Left ventricle myocardium superior (tissue), 1 donor: ENCODE measurements at places on chromosomes 3 and 15.
A peak's percentile ranks its signal among the peaks of the same experiment; 100 is the strongest.

- DNase-seq = peak; percentile 68
Measured at GRCh38 chr15:94119298-94119811, 112.0 kb upstream of the MCTP2 start.

- no peak for DNase-seq
Measured at GRCh38 chr3:20810555-20810954, 624.5 kb upstream of the SGO1 start.

DNA sequence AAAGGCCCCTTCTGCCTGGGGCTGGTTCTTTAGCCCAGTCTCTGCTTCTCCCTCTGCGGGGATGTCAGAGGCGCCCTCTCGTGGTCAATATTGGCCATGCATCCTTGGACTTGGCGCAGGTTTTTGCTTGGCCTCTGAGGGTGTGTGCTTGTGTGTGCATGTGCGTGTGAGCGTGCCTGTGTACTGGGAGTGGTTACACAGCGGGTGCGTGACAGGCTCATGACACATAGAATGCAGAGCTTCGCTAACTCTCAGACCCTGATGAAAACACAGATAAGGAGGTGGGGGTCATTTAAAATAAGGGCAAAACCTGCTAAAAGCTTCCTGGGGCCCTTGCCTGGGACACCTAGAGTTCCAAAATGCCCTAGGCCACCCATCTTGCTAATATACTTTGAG is 160.9 kb downstream of the SMAD6 start:
- peak; percentile 84 for DNase-seq

DNA sequence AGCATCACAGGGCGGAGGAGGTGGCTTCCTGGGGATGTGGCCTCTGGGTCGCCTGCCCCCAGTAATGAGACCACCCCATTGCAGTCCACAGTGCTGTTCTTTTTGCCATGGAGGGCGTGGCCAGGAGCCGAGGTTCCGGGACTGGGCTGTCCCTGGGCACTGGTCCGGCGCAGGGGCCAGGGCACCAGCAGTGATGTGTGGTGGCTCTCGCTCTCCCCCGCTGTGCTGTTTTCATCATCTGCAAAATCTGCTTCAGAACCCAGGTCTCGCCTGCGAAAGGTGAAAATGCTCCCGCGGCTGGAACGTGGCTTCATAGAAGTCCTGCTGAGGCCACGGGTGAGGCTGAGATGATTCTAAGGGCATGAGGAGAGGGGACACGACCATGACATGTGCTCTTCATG is 45.8 kb downstream of the SCN5A start:
- no peak for DNase-seq

DNA sequence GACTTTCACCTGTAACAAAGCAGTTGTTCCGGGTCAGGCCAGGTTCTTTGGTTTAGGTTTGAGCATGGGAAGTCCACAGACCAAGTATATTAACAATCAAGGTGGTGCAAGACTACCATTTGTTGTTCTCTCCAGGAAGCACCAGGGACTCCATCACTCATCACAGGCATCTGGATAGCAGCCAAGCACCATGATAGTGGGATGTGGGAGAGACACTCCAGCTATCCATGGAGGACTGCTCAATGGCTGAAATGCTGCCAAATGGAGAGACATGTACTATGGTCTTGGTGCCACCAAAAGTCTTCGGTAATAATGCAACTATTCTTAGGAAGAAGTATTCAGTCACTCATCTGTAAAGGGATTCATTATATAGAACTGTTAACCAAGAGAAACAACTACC is 143.0 kb downstream of the TNIK start:
- DNase-seq = peak; percentile 43

DNA sequence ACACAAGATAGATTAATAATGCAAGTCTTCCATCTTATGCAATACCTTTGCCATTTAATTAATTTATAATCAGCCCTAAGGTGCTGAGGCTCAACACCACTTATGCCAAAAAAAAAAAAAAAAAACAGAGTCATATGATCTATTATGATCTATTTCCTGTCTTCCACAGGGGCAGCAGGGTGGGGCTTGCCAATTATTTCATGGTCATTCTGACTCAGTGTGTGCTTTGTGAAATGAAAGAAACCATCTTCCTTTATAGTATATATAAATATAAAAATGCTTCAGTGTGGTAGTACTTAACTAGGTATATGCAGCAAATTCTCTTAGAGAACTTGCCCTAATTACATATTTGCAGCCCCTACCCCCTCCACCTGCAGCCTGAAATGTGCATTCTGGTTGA is 7.2 kb upstream of the RARB start:
- DNase-seq = no peak

DNA sequence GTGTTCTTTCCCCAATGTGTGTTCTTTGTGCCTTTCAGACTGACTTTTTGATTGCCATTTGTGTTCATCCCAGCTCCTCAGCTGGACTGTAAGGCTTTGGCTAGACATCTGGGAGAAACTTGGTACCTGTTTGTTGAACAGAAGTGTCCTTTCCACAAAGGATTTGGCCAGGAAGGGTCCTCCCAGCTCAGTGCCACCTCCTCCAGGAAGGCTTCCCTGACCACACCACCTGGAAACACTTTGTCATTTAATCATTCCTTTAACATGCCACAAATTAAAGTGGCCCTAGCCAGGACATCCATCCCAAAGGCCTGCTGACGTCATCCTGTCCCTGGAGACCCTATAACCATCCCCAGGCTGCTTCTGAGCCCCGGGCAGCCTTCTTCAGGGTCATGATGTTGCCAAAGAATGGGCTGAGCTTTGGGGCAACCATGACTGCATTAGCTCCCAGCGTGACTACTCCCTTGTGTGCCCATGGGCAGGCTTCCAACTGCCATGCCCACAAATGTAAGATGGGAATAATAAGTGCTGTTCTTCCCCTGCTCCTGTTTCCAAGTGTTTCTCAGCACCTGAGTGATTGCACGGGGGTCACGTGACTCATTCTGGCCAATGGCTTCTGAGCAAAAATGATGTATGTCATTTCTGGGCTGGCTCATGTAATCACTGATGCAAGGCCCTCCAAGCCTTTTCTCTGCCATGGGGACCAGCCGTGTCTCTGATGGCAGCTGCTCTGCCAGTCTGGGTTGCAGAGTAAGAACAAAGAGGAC is 112.5 kb upstream of the SMAD3 start:
- no peak for DNase-seq

DNA sequence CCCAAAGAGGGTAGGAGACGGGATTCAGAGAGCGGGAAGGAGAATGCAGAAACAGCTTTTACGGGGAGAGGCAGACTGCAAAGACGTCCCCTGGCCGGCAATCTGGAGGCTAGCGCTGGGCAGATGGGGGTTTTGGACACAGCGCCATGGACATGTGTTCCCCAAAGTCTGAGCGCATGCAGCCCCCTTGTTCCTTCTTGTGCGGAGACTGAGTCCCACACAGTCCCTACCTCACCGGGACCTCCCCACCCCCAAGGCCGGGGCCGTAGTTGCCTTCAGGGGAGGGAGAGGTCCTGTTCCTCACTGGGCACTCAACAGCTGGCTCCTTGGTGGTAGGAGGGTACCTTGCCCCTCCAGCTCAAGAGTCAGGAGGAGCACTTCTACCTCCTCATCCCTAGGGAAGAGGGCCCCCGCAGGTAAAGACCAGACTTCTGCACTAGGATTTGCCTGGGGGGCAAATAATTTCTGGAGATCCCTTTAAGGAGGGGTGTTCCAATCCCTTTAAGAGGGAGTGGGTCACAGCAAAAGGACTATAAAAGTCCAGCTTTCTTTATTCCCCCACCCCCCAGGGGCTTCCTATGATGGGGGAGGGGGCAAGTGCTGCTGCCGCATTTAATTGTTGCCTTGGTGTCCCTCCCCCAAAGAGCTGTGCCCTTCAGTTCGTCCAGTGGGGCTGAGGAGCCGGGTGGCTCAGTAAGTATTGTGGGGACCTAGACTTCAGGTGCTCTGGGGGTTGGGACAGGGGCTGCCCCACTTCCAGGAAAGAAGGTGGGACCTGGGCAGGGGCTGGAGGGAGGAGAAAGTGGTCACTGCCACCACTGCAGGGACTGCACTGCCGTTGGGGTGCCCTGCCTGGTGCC is 3.6 kb upstream of the BAHD1 start:
- DNase-seq = no peak

- peak; percentile 71 for DNase-seq
Measured at GRCh38 chr15:77418966-77419835, 703 bp downstream of the PEAK1 start.

GRCh38 chr3:169965562-169966427 is 812 bp upstream of the SEC62 start:
- no peak for DNase-seq

GRCh38 chr3:60025096-60026050 is 975.5 kb upstream of the CFAP20DC start:
- DNase-seq = no peak

DNA sequence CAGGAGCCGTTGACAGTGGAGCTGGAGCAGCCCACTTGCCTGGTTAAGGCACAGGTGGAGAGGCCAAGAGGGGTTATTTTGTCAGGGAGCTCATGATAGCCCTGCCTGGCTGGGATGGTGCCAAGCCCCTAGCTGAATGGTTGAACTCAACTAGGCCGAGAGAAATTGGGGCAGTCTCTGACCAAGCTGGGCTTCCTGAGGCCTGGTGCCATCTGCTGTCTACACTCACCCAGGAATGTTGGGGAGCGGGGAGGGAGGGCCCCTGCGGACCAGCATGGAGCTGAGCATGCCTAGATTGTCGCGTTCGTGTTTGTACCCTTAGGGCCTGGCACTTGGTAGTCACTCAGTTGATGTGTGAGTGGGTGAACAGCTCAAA is 1.2 kb downstream of the BRPF1 start:
- no peak for DNase-seq

DNA sequence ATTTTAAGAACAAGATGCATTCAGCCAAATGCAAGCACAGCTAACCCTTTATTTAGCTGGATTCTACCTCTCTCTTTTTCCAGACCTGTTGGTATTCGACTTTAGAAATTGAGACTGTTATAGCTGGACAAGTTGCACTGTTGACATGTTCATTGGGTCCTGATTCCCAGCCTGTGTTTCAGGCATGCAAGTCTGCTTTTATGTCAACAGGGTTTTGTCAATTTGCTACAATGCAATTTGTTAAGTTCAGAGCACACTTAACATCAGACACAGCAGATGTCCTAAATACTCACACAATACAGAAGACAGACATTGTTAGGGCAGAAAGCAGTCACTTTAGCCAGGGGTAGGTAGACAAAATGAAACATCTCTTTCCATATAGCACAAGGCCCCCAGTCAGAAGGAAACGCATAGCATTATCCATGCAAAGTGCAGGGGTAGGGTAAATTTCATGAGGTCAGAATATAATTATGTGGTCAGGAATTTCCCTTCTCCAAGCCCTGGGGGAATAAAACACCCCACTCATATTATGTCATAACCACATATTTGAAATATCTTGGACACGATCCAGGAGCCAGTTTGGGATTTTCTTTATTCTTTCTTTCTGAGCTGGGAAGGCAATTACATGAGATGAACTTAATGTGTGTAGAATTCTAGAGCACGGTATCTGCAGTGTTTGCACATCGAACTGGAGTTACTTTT is 504.1 kb downstream of the NTRK3 start:
- no peak for DNase-seq

DNA sequence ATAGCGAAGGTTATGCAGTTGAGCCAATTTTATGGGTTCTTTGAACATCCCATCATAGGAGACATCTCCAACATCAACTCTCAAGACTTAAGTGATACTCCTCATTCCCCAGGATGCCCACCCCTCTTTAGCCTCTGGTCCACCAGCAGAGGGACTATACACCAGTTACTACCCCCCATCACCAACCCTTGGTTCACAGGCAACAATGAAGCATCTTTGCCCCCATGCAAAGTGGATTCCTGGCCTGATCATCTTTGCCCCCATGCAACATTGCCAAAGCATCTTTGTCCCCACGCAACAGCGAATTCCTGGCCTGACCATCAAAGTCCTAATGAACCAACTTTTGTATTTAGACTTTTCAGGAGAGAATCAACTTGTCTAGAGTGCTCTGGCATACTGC is 19.1 kb downstream of the GPR15 start:
- no peak for DNase-seq

DNA sequence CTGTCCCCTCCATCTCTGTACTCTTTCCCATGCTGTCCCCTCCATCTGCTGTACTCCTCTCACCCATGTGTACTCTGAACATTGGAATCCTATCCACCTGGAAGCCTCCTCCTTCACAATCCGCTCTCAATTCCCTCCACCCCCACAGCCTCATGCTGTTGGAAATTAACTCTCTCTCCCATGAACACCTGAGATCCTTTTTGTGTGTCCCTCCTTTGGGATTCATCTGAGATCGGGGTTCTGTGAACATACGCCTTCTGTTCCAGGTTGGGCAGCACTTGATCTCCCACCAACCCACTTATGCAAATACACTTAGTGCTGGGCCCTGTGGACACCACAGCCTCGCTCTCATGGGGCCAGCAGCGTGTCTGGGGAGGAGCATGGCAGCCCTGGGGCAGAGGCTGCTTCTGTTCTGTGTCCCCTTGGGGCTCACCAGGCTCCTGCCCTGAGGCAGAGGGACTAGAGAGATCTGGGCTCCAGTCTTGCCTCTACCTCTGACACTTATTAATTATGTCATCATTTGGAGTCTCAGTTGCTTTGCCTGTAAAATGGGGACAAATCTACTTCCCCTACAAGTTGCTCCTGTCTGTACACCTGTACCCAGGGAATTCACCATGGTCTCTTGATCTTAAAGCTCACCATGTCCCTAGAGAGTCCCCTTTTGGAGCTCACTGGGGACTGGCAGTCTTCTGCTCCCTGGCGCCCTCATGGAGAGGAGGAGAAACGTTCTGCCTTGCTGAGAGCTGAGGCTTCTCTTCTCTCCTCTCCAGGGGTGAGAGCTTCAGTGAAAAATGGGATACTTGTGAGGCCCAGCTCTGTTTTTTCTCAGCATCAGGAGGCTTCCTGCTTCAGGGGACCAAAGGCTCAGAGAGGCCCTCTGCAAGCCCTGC is 42.7 kb downstream of the ITGA11 start:
- DNase-seq = no peak
